RWPE2 (cell line): ENCODE measurements at places on chromosomes 5 and 9.

DNA sequence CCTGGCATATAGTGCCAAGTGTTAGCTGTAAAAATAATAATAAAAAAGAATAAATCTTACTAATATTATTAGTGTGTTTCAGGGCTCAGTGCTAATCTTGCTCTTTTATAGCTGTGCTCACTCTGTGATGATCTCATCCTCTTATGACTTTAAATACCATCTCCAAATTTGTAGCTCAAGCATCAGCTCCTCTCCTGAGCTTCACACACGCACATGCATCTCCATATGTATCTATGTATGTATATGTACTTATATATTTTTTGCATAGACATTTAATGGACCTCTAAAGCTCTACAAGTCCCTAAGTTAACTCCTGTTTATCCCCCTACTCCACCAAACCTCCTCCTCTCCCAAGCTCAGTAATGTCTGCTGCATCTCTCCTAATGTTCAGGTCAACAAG is 170.8 kb upstream of the NR3C1 start:
- DNase-seq: no peak

DNA sequence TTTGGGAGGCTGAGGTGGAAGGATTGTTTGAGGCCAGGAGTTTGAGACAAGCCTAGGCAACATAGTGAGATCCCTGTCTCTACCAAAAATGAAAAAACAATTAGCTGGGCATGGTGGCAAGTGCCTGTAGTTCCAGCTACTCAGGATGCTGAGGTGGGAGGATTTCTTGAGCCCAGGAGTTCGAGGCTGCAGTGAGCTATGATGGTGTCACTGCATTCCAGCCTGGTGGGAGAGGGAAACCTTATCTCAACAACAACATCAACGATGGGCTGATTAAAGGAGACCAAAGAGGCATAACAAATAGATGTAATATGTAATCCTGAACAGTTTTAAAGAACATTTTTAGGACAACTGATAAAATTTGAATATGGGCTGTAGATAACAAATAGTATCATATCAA is 34.2 kb upstream of the PANK3 start:
- DNase-seq: no peak

GRCh38 chr5:91158011-91158410 is 225.1 kb downstream of the ARRDC3 start:
- no peak for DNase-seq

DNA sequence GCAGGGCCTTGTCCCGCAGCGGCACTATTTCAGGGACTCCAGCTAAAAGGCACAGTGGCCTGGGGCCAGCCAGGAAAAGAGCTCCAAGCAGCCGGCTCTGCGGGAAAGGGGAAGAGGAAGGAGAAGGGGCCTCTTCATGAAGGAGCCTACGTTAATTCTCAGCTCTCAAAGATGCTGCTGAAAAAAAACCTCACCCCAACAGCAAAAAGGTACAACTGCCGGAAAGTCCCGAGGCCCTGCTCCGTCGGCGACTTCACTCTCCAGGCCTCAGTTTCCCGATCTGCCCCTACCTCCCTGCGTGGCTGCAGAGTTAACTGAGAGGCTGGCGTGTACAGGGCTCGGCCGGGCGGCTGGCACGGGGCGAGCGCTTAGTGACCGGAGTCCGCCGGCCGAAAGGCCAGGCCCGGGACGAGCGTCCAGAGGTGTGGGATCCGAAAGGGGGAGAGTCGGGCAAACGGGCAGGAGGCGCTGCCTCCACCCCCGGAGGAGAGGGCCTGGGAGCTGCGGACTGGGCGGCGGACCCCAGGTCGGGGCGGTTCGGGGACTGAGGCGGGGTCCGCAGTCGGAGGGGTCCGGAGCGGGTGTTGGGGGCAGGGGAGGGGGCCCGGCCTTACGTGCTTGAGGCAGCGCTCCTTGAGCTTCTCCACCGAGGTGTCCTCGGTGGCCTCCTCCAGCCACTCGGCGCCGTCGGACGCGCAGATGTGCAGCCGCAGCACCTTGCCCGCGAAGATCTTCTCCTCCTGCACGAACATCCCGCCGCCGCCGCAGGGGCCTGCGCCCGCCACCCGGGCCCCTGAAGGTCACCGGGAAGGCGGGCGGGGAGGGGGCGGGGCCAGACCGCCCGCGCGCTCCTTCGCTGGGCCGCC is 529 bp downstream of the UBAC1 start:
- peak; percentile 65 for DNase-seq

DNA sequence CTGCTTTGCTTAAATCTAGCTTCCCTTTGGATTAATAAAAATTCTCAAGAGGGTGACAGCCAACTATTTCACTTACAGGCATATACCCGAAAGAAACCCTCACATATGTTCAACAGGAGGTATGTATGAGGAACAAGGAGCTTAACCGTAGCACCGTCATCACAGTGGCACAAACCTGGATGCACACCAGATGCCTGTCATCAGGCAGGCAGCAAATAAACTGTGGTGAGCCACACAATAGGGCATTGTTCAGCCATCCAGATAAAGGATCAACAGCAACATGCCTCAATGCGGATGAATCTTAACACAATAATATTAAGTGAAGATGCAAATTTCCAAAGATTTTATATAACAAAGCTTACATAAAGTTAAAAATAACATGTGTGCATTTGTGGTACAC is 5.5 kb upstream of the TNFSF15 start:
- DNase-seq: no peak
